ENCODE measurements at places on chromosomes 2 and 18.

GRCh38 chr2:159177957-159178356, 108.5 kb downstream of the WDSUB1 start:
- DNase-seq: peak; percentile 13

GRCh38 chr2:45540942-45541341, 70.1 kb downstream of the SRBD1 start:
- no peak for DNase-seq

DNA sequence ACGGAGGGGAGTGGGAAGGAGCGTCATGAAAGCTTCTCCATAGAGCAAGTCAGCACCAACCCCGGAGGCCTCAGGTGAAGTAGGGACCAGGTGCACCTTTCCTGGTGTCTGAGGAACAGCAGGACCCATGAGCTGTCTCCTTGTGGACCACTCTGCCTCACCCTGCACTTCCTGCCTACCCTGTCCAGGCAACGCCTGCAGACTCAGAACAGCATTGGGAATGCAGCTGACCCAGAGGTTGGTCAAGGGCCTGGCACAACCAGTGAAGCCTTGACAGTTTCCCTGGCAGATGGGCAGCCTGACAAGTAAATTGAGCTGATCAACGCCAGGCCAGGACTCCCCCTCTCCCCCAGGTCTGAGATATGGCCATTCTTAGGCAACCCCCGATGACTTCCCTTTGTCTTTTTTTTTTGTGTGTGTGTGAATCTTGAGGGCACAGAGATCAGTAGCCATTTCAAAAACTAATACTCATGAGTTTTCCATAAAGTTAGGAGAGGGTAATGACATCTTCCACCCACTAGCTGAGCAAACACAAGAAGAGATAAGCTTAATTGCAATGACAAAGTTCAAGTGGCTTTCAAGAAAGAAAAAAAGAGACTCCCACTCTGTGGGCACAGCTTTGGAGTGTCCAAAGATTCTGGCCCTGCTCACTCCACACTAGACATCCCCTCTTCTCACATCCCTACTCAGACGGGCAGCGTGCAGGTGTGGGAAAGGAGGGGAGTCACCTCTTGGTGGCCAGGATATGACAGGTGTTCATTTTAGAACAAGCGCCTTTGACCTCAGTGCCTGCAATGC, 3.5 kb upstream of the FABP1 start:
- DNase-seq: no peak

DNA sequence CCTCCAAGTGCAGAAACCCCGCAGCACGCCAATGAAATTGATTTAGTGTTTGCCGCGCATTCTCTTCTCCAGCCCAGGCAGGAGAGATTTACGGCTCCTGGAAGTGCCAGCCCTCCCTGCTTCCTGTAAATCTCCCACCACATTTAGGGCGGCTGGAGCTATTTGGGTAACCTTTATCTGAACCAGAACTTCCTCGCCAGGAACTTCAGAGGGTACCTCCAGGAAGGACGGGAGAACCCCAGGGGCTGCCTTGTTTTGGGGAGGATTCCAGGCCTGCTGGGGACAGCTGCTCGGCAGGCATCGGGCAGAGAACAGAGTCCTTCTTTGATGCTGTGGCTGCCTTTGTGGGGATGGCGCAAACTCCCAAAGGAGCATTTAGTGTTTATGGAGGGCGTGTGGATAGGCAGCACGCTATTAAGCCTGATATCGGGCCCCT, 122.0 kb upstream of the MYCN start:
- no peak for DNase-seq

DNA sequence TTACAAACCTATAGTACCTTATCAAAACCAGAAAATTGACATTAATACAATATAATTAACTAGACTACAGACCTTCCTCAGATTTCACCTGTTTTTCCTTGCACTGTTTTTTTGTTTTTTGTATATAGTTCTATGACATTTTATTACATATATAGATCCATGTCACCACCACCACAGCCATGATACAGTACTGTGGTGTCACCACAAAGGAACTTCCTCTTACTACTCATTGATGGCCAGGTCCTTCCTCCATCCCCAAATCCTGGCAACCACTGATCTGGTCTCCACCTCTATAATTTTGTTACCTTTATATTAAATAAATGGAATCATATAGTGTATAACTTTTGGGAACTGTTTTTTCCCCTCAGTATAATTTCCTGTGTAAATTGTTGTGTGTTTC, 19.4 kb upstream of the ATP6V1B1 start:
- no peak for DNase-seq

- no peak for DNase-seq
These were observed 191.7 kb upstream of the ZC3H15 start for GRCh38 chr2:186294248-186294888.

- DNase-seq: no peak
These were observed 40.5 kb upstream of the EMILIN2 start for GRCh38 chr18:2805970-2806943.

DNA sequence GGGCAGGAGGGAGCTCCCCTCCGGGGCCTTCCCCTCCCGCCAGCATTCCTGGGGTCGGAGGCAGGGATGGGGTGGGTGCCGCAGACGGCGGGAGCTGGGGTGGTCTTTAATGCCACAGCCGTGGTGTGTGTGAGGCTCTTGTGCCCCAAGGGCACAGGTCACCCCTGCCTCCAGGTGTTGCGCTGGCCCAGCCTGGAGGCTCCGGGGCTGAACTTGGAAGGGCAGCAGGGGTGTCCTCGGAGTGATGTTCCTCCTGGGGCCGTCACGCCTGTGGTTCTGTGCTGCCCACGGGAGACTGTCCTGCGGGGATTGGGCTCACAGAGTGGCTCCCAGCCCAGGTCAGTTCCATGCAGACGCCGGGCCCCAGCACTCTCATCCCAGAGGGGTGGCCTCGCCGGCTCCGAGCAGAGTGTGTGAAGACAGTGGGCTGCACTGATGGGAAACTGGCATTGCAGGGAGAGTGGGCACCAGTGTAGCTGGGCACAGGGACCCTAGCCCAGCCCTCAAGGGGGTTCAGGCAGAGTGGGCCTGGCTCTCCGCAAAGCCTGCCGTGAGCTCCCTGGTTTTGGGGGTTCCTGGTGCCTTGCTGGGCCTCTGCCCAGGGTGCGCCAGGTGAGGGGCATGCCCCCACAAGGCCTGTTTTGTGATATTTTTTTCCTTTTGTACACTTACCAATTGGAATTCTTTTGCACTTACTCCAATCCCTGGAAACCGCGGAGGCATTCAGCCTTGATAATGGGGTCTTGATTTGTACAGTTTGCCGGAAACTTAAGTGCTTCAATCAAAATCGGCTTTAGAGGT, 56.7 kb downstream of the NFATC1 start:
- DNase-seq: no peak

GRCh38 chr2:201906777-201907562, 100.6 kb downstream of the CDK15 start:
- no peak for DNase-seq

DNA sequence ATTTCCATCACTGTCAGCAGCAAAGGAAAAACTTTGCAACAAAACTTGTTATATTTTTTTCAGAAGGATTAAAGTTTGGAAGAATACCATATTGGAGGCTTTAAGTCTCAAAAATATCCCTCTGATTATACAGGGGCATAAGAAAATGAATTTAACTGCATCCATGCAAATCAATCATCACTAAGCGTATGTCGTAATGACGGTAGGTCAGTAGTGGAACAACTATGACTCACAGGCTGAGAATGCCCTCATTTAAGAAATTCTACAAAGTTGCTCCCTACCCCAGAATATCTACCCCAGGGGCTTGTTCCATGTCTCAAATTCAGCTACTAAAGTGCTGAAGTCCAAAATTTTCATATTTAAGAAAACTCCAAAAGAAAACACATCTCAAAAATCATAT, 12.5 kb upstream of the NAB1 start:
- no peak for DNase-seq

DNA sequence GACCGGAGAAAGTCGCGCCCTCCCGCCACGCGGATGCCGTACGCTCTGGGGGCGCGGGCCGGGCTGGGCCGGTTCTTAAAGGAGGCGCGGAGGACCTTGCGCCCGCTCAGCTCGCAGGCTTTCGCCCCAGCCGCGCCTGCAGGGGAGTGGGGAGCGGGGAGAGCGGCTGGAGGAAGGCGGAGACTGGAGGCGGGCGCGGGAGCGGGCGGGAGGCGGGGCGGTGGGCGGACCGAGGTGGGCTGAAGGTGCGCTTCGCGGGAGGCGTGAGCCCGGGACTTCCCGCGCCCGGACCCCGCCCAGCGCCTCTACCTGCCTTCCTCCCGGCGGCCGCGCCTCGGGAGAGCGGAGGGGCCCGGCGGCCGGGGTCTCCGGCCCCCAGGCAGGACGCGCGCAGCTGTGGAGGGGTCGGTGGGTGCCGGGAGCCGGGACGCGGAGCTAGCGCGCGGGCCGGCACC, at the start of gene ADRA2B:
TSS of gene ADRA2B (minus strand) at position 148 of the 455 bp plus-strand sequence. CDS start 422 bp downstream, outside the sequence.
- no peak for DNase-seq

- no peak for DNase-seq
These were observed 37.5 kb downstream of the CACNB4 start for GRCh38 chr2:152061383-152061782.

DNA sequence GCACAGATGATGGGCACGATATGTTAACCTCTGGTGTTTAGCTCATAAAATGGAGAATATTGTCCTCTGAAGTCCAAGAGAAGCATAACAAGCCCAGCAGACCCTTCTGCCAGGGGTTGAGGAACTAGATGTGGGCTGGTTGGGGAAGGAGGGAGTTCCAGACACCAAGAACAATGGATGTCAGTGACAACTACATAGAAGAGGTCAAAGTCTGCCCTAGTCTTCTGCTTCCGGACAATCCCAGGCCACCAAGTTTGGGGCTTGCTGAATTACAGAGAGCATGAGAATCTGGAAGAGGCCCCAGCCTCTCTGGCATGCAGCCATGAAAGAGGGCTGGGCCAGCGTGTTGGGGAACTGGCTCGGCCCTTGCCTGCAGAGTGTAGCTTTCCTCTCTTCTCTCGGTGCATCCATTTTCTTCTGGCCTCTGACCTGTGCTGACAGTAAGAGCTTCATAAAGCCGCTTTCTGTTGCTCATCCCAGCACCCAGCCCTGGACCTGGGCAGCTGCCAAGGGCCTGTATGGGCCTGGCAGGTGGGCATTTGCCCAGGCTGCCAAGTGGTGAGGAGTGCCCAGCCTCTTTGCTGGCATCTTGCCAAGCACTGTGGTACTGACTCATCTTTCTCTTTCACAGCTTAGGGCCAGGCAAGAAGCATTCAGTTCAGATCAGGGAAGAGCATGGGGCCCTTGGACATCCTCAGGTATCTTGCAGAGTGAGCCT, 14.6 kb upstream of the LAPTM4A start:
- peak; percentile 99 for DNase-seq

- DNase-seq: no peak
These were observed 12.8 kb downstream of the CNNM3 start for GRCh38 chr2:96828874-96829273.

- DNase-seq: peak; percentile 20
These were observed 35.4 kb upstream of the EN1 start for GRCh38 chr2:118882693-118883336.

- no peak for DNase-seq
These were observed 461.0 kb downstream of the DLGAP1 start for GRCh38 chr18:3993941-3994687.

- no peak for DNase-seq
These were observed 118.6 kb downstream of the ANKRD44 start for GRCh38 chr2:197191940-197192322.

DNA sequence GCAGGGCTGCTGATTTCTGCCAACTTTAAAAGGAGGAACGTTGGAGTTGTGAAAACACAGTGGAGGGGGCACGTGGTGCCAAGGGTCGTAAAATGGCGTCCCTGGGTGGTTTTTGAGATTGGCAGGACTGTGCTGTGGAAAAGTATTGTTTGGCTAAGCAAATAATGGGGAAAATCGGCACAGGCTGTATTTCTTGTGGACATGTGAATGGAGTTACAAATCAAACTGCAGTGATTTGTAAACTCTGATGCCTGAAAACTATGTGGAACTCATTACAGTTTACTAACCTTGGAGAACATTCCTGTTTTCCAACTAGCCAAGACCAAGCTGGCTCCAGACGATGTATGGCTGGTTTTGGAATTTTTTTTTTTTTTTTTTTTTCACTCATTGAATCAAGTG, 68.7 kb downstream of the KCTD1 start:
- no peak for DNase-seq

DNA sequence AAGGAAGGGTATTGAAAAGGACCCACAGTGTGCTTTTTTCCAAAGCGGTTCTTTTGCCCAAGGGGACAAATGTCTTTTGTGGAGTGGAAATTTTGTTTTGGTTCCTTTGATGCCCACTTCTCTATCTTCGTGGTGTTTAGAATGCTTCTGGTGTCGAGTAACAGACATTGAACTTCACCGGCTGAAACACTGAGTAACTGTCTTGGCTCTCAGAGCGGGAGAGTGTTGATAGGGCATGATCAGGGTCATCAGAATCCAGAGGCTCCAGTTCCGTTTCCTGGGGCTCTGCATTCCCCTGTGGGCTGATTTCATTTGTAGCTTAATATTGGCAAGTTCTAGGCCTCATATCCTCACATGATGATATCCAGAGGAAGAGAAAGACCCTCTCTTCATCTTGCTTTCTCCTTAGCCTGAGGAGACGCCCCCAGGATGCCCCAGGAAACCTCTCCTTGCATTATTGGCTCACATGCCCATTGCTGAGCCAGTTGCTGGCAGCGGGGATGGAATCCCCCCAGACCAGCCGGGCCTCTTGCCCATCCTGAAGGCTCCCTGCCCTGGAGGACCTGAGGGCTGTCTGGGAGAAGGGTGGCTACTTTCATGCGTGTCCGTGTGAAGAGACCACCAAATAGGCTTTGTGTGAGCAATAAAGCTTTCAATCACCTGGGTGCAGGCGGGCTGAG, 27.9 kb upstream of the AGFG1 start:
- DNase-seq: no peak

DNA sequence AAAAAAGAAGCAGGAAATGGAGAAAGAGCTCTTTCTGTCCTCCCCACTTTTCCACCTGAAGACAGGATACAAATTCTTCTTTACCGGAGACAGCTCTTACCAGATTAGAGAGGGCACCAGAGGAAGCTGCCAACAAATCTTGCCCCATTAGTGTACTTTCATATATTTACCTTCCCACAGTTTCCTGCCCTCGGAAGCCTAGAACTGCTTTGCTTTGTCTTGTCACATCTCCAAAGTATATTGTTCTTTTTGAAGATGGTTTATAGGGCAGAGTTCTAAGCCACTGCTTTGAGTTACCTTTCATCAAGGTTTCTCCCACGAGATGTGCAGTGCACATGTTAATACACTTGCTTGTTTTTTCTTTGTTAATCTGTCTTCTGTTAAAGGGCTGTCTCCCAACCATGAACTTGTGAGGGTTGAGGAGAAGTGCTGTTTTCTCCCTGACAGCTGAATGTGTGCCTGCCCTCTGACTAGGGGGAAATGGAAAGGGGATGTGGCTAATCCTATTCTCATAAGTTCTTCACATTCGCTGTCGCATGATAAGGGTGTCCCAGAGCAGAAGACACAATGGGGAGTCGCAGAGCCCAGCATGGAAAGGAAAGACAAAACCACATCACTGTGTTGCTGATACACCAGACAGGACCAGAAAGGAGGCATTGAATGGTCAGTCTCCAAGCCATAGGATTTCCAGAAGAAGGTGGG, 24.2 kb downstream of the CENPA start:
- DNase-seq: no peak

- no peak for DNase-seq
These were observed 751.2 kb upstream of the NRXN1 start for GRCh38 chr2:51782921-51783765.

DNA sequence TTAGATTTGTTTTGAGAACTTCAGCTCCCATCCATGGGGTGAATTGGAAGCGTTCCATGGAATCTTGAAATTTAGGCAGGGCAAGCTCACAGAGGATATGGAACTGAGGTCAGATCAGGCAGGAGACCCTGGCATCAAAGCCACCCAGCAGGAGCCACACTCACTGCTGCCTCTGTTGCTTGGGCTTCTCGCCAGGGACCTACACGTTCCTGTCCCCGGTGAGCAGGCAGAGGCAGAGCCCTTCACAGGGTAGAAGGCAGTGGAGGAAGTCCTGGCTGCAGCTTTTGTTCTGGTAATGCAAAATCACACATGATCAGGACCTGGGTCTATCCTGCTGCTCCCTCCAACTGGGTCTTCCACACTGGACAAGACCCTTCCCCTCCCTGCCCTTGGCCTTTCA, 42.1 kb downstream of the CAPN13 start:
- no peak for DNase-seq
